ENCODE measurements at places on chromosomes 2 and 18. TPM values are rescaled to one million over a fixed set of nuclear protein-coding genes. Genes with fewer than 3 reads are reported as not detected.

CNGA3 gene
- not detected for total RNA-seq

UBR3 gene
- 20.2 TPM for total RNA-seq

- DNase-seq, result no peak
Observed at GRCh38 chr18:55229682-55230081, 270.4 kb upstream of the CCDC68 start.

- no peak for DNase-seq
Observed at GRCh38 chr2:103977668-103978067, 876.2 kb upstream of the POU3F3 start.

GRCh38 chr2:237044281-237044680 is 41.4 kb upstream of the COPS8 start:
- DNase-seq, result no peak
